ENCODE measurements at places on chromosomes 3 and 15.

GRCh38 chr3:189900578-189900977, 220.1 kb downstream of the P3H2 start:
- DNase-seq, result no peak

GRCh38 chr3:141266797-141267555, 35.4 kb downstream of the PXYLP1 start:
- DNase-seq, result no peak

DNA sequence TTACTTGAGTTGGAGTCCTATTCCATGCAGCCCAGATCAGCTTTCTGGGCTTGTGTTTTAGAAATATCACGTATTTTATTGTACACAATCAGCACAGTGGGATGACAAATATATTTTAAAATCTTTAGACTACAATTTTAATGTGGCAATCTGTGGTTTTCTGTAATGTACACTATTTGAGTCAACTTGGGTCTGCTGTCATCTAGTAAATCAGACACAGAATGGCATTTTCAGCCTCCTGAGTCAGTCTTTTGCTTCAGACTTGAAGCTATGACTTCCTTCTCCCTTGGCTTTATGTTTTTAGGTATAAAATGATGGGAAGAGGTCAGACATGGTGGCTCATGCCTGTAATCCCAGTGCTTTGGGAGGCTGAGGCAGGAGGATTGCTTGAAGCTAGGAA, 232.1 kb downstream of the NECTIN3 start:
- DNase-seq, result no peak

DNA sequence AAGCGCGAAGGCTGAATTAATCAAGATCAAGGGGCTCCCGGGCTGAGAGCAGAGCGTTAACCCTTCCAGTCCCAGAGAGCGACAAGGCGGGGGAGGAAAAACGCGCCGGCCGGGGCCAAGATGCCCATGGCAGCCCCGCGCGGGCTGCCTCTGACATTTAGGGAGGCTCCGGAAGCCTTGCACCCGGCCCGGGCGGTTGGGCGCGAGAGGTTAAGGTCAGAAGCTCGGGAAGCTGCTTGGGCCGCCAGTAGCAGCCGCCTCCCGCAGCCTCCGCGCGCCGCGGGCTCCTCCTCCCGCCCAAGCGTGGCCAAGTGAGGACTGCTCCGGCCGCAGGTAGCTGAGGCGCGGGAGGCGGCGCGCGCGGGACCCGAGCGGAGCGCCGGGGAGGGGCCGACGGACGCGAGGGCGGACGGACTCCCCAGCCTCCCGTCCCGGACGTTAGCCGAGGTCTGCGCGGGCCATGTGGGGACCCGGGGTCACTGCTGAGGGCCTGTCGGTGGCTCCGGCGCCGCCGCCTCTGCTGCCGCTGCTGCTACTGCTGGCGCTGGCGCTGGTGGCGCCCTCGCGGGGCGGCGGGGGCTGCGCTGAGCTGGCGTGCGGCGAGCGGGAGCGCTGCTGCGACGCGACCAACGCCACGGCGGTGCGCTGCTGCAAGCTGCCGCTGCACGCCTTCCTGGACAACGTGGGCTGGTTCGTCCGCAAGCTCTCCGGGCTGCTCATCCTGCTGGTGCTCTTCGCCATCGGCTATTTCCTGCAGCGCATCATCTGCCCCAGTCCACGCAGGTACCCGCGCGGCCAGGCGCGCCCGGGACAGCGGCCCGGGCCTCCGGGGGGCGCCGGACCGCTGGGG, at the start of gene C3orf80:
TSS of gene C3orf80 (plus strand) at position 247 of the 850 bp plus-strand sequence. CDS start at position 461, 214 bp downstream.
- peak; percentile 30 for DNase-seq

GRCh38 chr3:40337136-40338108, 27.9 kb downstream of the EIF1B start:
- peak; percentile 4 for DNase-seq
